ENCODE measurements at places on chromosomes 7 and 10.

- no peak for DNase-seq
Observed at GRCh38 chr10:114046087-114046458, 2.4 kb downstream of the ADRB1 start.

GRCh38 chr10:75910032-75910431 is 478.6 kb downstream of the LRMDA start:
- no peak for DNase-seq

DNA sequence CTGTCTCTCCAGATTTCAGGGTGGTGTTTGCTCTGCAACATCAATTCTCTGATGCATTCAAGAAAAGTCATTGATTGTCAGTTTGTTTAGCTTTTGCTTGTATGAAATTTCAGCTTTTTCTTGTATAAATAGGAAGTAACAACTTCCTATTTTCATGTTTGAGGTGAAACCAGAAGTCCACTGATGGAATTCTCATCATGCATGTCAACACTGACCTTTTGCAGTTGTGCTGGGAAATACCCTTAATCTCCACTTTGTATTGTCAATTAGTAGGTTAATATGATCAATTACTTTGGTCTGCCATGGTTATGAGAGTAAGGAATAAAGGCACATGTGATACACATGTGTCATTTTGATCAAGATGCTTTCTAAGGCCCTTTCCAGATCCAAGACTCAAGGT is 208.8 kb upstream of the HPS1 start:
- no peak for DNase-seq

- no peak for DNase-seq
Observed at GRCh38 chr7:2734084-2734686, 46.2 kb downstream of the AMZ1 start.

- DNase-seq = no peak
Observed at GRCh38 chr7:3879355-3880075, 578.5 kb downstream of the SDK1 start.

GRCh38 chr10:120813085-120813484 is 38.1 kb upstream of the WDR11 start:
- no peak for DNase-seq

DNA sequence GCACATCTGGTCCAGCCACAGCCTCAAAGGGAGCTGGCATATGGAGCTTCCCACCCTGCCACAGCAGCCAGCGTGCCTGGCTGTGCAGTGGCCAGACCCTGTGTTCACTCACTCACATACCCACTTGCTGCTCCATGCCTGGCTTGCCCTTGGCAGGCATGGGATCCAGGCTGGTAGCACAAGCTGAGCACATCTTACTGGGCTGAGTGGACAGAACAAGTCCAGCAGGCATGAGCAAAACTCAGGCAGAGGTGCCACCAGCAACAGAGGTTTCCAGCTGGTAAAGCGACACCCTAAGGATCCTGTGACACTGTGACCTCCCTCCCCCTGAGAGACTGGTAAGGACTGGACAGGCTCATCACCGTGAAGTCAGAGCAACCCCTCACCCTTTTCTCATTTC is 25.1 kb downstream of the SVIL start:
- no peak for DNase-seq

- DNase-seq = no peak
Observed at GRCh38 chr7:41067576-41067975, 635.3 kb downstream of the INHBA start.

- DNase-seq = peak; percentile 24
Observed at GRCh38 chr7:128347647-128348097, 4.0 kb upstream of the RBM28 start.

DNA sequence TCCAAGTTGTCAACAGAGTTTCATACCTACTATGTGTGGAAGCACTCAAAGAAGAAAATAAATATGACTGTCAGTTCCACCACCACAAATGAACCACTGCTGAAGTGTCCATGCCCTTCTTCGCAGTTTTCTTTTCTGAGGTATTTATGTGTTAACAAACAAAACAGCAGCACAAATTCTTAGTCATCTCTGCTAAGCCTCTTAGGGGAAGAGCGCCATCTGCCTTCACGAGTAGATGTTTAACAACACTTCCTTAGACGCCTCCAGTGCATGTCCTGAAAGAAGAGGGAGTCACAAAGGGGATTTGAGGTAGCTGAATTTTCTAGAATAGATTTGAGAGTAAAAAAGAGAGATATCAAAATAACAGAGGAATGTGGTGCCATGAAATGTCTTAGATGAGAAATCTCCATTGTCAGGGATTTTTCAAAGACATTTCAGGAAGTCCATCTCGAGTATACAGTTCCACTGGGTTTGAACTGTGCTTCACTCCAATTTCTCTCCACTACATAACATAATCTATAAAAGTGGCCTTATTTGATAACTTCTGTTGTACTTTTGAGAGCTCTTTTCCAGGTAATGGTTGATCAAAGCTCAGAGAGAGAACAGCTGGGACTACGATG is 775.3 kb upstream of the POM121L12 start:
- no peak for DNase-seq

- DNase-seq = no peak
Observed at GRCh38 chr10:5951167-5951711, 26.1 kb downstream of the IL15RA start.

DNA sequence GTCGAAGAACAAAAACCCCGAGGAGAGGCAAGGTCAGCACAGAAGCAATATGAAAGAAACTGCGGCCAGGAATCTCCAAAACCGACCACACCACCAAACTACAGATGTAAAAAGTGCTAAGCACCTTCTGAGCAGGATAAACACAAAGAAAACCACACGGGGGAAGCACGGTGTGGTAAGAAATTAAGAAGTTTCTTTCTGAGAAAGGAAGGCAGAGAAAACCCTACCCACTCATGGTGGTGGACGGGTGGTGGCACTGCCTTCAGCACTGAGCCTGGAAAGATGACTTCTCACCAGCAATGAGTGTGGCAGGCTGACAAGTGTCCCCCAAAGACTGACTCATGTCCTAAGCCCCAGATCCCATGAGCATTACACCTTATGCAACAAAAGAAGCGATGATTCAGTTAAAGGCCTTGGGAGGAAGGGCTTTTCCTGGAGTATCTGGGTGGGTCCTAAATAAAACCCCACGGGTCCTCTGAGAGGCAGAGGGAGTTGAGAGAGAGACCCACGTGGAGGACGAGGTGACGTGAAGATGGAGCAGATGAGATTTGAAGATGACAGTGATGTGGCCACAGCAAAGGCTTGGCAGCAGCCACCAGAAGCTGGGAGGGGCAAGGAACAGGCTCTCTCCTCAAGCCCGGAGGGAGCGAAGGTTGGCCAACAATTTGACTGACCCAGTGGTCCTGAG is 124.9 kb downstream of the DLG5 start:
- no peak for DNase-seq

DNA sequence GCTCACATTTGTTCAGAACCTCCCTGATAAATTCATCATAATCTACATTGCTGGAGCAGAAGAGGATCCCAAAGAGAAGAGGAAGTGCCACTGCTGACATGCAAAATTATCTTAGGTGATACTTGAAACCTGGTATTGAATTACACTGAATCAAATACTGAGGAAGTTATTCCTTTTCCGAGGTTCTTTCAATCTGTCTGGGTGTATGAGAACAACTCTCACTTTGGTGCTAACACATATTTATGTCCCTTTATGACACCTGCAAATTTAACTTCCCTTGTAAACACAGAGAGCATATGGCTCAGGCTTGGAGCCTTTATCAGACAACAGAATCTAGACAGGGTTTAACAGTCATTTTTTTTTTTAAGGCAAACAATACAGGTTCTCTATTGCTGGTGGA is 131.4 kb downstream of the SRPK2 start:
- DNase-seq = no peak

DNA sequence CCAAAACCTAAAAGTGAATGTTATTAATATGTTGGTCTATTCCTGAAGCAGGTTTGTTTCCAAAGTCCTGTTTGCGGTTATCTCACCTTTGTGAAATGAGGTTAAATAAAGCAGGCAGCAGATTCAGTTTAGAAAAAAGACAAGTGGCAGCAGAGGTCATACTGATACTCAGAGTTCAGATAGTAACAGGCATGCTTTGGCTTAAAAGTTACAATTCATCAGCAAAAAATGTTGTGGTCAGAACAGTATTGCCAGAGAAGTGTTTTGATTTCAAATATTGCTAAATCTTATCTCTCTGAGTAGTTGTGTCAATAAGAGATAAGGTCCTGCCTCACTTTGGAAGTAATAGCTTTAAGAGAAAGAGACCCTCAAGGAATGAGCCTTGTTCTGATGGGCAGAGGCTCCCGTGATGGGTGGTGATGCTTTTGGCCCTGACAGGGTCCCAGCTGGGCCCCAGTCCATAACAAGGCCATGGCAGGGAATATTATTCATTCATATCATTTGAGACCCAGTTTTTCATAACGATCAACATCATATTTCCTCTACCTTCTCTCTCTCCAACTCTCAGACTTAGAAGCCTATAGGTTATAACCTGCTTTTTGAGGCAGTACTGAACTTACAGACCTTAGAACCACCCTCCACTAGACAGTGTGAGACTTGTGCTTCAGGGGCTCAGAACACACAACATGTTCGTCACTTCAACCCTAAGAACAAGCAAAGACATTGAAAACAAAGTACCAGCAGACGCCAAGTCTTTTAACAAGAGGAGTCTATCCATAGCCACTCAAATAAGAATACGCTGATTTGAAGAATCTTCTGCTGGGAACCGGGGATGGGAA is 58.5 kb upstream of the AHR start:
- no peak for DNase-seq

DNA sequence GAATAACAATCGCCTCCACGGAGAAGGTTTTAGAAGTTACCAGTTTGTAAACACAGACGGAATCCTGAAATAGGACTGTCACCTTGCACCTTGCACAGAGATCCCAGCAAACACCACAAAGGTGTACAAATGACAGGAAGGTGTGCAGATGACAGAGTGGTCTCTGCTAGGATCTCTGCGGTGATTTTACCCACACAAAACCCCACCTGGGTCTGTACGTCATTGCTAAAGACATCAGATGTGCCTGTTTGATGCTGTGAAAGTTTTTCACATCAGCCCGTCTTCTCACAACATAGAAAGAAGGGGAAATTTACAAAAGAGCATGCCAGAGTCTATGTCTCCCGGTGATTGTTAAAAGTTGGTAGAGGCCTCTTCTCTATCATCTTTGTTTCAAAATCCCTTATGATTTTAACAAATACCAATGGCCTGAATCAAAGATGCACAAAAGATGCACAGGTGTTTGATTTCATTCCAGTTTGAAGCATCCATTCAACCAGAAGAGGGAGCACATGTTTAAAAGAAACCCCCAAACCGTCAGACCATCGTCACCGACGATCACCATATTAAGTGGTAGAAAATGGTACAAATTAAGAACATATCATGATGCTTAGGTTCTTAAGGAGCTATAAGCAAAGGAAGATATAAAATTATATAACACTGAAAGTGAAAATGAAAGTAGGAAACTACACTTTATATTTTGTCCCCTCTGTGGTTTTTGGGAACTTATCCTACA is 576.5 kb downstream of the PTPRN2 start:
- DNase-seq = no peak

GRCh38 chr7:135211179-135211945 is at the start of gene WDR91:
WDR91 (minus strand) TSS chr7:135211526; CDS start chr7:135211502, 24 bp downstream.
- peak; percentile 88 for DNase-seq

DNA sequence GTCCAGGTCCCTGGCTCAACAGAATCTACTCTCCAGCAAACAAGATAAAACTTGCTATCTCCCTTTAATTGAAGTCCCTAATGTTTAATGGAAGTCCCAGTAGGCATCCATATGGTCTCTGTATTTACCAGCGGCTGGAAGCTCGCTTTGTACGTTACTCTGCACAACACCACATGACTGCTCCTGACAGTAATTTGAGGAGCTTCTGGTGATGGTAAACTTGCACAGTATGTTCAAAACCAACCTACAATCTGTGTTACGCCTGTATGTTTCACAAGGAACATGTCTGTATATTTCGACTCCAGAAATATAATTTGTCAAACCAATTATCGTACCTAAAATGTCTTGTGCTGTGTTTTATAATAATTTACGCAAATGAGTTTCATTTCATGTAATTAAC is 4.4 kb upstream of the TECPR1 start:
- DNase-seq = no peak

GRCh38 chr7:41708581-41709358 is 5.9 kb upstream of the INHBA start:
- DNase-seq = no peak

- DNase-seq = no peak
Observed at GRCh38 chr7:139703487-139704307, 74.1 kb downstream of the HIPK2 start.

DNA sequence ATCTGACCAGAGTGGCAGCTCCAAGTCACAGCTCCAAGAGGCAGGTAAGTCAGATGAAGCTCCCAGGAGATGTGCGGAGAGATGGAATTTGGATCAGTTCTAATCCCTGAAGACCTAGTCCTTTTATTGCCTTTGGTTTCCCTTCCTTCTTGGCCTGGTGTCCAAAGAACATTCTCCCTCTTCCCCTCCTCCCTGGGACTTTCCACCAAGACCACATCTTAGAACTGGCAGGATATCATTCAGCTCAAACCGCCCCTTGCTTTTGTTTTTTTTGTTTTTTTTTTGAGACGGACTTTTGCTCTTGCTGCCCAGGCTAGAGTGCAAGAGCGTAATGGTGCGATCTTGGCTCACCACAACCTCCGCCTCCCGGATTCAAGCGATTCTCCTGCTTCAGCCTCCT is 190.8 kb downstream of the GFRA1 start:
- no peak for DNase-seq

GRCh38 chr7:131443496-131443895 is 112.9 kb downstream of the PODXL start:
- no peak for DNase-seq

DNA sequence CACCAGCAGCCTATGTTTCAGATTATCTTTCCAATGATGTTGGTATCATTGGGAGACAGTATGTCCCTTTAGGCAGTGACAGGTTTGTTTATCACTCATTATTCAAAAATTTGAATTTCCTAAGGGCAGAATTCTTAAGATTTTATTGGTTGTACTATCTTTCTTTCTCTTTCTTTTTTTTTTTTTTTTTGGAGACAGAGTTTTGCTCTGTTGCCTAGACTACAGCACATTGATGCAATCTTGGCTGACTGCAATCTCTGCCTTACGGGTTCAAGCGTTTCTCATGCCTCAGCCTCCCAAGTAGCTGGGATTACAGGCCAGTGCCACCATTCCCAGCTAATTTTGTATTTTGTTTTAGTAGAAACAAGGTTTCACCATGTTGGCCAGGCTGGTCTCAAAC is 111.2 kb downstream of the PON1 start:
- DNase-seq = no peak

DNA sequence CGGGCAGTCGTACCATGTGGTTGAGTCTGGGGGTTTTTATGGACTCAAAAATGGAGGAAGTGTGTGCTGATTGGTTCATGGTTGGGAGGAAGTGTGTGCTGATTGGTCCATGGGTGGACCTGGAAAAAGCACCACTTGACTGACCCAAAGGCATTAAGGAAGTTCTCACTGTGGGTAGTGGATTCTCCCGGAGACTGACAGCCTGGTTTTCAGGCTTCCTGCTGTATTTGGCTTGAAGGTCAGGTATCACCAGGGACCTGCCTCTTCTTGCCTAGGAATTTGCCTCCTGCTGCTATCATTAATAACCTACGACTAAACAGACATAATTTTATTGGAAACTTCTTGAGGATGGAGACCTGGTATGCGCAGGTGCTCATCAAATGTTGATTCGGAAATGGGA is 268.8 kb upstream of the LRGUK start:
- DNase-seq = no peak

GRCh38 chr10:95542330-95542729 is 18.8 kb downstream of the SORBS1 start:
- peak; percentile 79 for DNase-seq

GRCh38 chr10:61343796-61344195 is 109.4 kb downstream of the TMEM26 start:
- DNase-seq = no peak
